GM12864 (cell line): ENCODE measurements at places on chromosomes 12 and 14.

DNA sequence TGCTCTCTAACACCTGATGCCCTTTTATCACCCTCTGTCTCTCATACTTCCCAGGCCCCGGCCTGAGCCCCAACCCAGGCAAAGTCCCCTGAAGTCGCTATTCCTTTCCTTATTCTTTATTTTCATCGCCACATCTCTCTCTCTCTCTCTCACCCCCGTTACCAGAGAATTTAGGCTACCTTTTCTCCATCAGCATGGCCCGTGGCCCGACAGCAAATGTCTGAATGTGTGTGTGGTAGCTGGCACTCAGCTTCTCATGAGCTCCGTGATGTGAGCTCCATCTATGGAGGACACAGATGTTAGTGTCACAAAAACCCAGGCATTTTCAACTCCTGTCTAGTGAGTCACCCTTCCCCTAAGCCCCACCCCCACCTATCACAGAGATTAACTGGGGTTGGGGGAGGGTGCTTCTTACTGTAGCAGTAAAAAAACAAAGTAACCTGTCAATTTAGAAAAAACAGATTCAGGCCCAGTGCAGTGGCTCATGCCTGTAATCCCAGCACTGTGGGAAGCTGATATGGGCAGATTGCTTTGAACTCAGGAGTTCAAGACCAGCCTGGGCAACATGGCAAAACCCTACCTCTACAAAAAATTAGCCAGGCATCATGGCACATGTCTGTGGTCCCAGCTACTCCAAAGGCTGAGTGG, 53.8 kb downstream of the VCPKMT start:
- no peak for DNase-seq

GRCh38 chr14:96104469-96105057, 65.4 kb downstream of the C14orf132 start:
- no peak for DNase-seq

DNA sequence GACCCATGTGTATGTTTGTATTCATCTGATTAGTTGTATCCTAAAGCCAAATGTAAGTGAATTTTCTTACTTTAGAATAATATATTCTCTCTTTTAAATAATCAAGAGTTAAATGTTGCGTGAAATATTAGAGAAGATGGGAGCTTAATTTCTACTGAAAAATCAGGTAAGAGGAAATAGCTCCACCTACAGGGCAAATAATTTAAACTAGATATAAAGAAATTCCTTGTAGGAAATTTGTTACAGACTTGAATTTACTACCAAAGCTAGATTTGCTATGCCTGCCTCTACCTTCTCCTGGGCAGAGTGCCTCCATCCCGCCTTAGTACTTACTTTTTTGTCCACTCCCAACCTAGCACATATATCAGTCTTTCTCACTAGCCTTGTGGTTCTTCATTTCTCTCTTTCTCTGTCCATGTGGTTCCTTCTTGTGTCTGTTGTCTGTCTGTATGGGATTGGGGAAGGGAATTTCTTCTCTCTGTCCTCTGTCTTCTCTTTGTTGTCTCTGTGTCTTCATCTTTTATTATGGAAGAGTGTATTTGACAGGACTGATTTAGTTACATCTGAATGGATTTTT, 44.7 kb downstream of the PALS1 start:
- no peak for DNase-seq

- DNase-seq, result no peak
Measured at GRCh38 chr12:91111366-91112325, at the start of gene LUM. Gene LUM, minus strand, starts transcription at chr12:91111494. Its CDS starts 2,515 bp downstream, at chr12:91108979.

DNA sequence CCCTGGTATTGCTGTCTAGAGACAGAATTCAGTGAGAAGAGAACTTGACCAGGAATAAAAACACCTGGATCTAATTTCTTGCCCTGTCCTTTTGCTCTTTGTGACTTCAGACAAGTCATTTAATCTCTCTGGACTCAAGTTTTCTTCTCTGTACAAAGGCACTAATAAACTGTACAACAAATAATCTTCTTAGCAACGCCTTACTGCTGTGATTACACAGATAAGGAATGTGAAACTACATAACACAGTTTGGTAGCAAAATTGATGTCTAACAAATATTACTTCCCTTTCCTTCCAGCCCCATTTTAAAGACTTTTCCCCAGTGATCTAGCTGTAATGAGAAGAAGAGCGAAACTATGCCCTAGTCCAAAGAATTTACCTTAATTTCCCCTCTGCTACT, 69.3 kb downstream of the BCAT1 start:
- DNase-seq, result no peak

DNA sequence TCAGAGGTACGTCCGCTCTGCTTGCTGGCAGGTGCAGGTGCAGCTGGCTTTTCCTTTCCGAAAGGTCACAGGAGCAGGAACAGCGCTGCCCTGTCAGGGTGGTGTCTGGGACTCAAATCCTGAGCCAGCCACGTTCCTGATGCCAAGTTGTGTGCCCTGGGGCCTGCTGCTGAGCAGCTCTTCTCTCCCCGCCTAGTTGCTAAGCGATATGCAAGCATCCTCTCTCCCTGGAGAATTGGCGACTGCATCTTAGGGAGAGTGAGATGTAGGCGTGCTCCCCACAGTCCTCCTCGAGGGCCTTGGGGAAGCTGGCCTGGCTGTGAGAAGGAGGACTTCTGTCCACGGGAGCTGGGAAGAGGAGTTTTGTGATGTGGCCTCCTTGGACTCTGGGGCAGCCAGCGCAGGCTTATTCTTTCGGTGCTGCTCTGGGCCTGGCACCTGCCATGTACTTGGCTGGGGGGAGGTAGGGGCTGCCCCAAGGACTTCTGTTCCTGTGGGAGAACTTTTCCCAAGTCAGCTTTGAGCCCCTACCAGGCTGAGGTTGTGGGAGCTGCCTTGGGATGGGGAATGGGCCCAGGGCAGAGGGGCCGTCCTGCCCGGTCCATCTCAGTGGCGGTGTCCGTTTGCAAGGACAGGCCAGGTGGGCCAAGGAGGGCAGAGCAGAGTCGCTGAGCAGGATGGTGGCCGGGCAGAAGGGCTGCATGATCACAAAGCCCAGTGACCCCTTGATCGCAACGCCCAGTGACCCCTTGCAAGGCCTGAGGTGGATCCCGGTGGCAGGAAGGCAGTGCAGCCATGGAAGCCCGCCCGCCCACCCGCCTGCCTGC, 183.5 kb downstream of the ADGRD1 start:
- DNase-seq, result no peak
